Stimulated activated CD4-positive, alpha-beta T cell treated with anti-CD3 and anti-CD28 coated beads, Interleukin-2, amount 100 ng/mL, for 24 hours (primary cell): ENCODE measurements at places on chromosomes 13 and 19.

- DNase-seq = no peak
These were observed 1316.7 kb upstream of the SLC10A2 start for GRCh38 chr13:104382951-104383350.

DNA sequence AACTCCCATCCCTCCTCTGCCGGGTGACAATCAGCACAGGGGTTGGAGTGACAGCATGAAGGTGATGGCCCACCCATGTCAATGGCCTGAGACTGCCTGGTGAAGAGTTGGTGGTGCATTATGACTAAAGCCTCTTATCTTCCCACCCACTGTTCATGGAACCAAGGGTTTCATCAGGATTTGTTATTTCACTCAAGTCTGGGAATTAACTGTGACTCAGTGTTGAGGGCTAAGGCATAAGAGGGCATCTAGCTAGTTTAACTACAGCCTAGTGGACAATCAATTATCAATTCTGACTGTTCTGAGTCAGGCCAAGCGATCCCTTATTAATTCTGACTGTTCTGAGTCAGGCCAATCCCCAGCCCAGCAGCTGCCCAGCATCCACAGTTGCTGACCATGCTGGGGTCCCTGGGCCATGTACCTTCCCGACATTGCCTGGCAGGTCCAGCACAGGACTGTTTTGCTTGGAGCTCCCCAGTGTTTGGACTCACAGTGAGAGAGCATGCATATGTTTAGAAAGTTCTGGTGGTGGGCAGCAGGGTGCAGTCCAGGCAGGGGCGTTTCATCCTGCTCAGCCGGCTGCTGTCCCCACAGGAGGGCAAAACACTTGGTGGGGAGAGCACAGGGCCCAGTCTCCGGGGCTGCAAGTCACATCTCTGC is 65.5 kb downstream of the RASL11A start:
- no peak for DNase-seq

DNA sequence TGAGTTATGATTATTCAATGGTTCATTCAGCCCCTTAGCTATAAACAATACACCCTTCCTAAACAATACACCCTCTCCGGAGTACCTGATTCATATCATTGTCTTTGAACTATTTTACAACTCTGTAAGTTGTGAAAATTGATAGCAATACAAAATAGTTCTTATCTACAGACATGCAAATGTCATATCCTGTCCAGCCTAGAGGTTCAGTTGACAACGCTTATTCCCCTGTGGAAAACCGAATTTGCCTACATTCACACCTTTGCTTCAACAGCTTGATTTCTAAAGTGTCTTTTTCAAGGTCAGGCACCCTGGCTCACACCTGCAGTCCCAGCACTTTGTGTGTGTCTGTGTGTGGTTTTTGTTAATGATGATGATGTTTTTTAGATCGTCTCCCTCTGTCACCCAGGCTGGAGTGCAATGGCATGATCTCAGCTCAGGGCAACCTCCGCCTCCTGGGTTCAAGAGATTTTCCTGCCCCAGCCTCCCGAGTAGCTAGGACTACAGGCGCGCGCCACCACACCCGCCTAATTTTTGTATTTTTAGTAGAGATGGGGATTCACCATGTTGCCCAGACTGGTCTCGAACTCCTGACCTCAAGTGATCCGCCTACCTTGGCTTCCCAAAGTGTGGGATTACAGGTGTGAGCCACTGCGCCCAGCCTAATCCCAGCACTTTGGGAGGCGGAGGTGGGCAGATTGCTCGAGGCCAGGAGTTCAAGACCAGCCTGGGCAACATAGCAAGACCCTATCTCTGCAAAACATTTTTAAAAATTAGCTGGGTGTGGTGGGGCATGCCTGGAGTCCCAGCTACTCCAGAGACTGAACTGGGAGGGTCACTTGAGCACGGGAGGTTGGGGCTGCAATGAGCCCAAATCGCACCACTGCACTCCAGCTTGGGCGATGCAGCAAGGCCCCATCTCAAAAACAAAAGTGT is 9.6 kb downstream of the C19orf53 start:
- no peak for DNase-seq

DNA sequence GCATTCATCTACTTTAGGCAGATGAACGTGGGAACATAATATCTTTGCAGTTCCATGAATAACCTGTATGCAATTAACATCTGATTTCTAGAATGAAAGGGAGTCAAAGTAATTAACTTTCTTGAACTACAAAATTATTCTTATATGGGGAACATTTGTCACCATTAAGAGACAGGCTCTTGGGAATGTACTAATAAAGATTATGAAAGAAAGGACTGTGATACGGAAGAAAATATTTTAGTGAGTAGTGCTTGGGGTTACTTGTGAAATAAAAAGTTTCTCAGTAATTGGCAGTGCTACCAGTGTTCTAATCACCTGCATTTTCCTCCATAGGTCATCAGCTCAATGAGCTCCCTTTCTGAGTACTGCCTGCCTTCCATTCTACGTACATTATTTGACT is 85.4 kb downstream of the FRY start:
- no peak for DNase-seq

- DNase-seq = no peak
These were observed 38.3 kb upstream of the C19orf12 start for GRCh38 chr19:29753190-29753933.

GRCh38 chr19:10138879-10139795 is 19.4 kb upstream of the EIF3G start:
- DNase-seq = no peak

- DNase-seq = peak; percentile 14
These were observed 31.2 kb downstream of the TMPRSS9 start for GRCh38 chr19:2391118-2391725.

- DNase-seq = no peak
These were observed 40.5 kb downstream of the DZIP1 start for GRCh38 chr13:95603887-95604555.

- DNase-seq = no peak
These were observed 16.5 kb upstream of the TNFAIP8L1 start for GRCh38 chr19:4622695-4623421.

GRCh38 chr19:19468424-19469050 is 46.8 kb downstream of the TSSK6 start:
- no peak for DNase-seq

- DNase-seq = no peak
These were observed 557.0 kb downstream of the SLITRK1 start for GRCh38 chr13:83325125-83325853.

DNA sequence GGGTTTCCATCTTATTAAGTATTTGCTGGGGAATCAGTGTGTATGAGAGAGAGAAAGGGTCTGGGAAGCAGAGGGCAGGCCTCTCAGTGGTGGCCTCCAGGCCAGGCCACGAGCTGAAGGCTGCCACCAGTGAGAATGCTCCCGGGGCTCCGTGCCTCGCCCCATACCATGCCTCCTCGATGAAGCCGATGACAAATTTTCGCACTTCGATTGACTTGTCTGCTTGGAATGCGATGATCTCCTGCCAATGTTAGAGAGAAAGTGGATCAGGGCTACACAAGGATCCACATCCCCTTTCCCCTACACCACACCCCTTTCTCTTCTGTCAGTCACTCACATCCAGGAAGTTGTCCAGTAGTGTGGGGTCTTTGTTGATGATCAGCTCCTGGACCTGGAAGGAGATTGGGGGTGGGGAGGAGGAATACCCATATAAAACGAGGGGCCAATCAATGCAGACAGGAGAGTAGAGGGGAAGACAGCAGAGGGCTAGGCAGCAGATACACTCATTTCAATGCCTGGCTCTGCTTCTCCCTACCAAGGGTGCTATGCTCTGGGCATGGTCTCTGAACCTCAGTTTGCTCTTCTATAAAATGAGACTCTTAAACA is 10.7 kb downstream of the SYMPK start:
- DNase-seq = no peak

DNA sequence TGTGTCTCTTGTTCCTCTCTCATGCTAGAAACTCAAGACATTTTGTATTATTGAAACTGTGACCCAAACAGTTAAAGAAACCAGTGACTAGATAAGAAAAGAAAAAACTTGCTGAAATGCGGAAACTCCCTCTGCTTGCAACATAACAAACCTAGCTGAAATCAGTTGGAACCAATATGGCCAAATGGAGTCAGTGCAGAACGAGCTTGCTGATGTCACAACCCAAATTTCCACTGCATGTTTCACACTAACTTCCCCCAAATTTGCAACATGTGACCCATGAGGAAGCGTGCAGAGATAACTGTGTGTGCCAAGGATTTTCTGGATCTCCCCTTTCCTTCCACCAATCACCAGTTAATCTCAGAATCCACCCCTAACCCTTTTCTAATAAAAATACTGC is 208.0 kb downstream of the DLEU7 start:
- DNase-seq = no peak

DNA sequence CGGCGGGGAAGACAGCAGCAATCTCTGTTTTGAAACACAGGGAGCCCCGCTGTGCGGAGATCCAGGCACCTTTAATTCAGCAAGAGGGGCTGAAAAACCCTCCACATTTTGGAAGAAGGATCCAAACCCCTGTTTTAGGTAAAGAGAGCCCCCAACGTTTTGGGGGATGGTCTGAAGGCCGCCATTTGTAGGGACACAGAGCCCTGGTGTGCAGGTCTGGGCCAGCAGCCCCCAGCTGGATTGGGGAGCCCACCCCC is 3.5 kb upstream of the HOOK2 start:
- DNase-seq = no peak

GRCh38 chr13:56906909-56907308 is 233.8 kb upstream of the PRR20A start:
- DNase-seq = no peak

GRCh38 chr13:67505376-67505775 is 275.2 kb upstream of the PCDH9 start:
- DNase-seq = no peak

DNA sequence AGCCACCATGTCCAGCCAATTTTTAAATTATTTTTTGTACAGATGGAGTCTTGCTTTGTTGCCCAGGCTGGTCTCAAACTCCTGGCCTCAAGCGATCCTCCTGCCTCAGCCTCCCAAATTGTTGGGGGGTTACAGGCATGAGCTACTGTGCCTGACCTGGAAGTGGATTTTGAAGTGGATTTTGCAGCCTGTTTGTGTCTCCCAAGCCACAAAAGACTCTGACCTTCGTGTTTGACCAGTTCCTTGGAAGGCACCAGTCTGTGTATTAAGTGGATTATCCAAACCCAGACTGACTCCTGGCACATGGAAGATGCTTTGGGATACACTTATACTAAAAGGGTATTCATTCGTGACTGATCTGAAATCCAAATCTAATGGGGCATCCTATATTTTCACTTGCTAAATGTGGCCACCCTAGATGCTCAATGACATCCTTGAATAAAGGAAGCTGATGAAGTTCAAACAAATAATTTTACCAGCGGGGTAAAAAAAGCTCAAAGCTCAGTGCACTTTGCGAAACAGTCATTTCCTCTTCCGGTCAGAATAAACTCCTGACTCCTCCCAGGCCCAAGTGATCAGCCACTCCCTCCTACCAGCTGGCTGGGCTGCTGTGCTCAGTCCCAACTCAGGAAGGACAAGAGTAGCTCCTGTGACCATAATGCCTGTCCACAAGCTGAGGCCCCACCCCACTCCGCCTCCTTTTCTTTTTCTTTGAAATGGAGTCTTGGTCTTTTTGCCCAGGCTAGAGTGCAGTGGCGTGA is 32.6 kb upstream of the GATAD2A start:
- DNase-seq = peak; percentile 47

DNA sequence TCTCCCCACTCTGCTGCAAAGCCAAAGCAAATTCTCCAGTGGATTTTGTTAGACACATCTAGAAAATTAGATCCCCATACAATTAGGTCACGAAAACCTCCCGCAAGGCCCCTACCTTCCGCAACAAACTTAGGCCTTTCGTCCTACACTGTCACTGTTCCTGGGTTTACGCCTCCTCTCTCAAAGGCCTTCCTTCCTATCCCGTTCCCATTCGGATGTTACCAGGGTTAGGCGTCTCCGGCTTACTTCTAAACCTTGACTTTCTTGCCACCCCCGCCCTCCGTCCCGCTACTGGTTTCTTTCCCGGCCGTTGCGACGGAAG is 754 bp downstream of the RNF6 start:
- no peak for DNase-seq

GRCh38 chr19:50060107-50060506 is 34.3 kb downstream of the ZNF473 start:
- no peak for DNase-seq

DNA sequence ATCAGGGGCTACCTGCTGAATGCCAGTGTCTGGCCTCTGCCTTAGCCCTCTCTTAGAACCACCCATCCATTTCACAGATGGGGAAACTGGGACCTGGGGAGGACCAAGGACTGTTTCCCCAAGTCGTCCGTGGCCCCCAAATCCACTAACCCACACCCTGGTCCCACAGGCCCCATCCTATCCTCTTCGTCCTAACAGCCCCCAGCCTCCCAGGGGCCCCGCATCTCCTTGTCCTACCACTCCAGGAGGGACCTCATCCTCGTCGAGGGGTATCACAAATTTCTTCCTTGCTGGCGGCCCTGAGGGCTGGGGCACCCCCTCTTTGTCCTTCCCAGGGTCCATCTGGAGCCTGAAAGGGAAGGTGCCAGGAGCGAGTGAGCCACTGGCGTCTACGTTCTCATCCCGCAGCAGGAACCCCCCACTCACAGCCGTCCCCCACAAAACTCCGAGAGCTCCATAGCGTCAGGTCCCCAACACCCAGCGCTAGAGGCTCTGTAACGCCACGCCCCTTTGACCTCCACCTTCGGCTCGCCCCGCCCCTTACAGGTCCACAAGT is 606 bp downstream of the ERCC1 start:
- DNase-seq = no peak

GRCh38 chr19:15187026-15188007 is 13.5 kb downstream of the NOTCH3 start:
- no peak for DNase-seq

- DNase-seq = no peak
These were observed 12.0 kb downstream of the ZSWIM9 start for GRCh38 chr19:48182434-48182833.

GRCh38 chr13:98372876-98373275 is 195.8 kb upstream of the RNF113B start:
- no peak for DNase-seq
